ENCODE measurements at places on chromosomes 5 and 9.

GRCh38 chr5:89421035-89421434 lies 538.1 kb upstream of the MEF2C start:
- no peak for DNase-seq

GRCh38 chr9:75289332-75289731 lies 201.0 kb downstream of the OSTF1 start:
- no peak for DNase-seq

GRCh38 chr9:129336130-129336528 lies 158.1 kb upstream of the IER5L start:
- no peak for DNase-seq

- no peak for DNase-seq
Measured at GRCh38 chr5:127988146-127988760, 95.3 kb upstream of the SLC12A2 start.

GRCh38 chr5:175353926-175354325 lies 90.1 kb downstream of the DRD1 start:
- DNase-seq, result no peak

- no peak for DNase-seq
Measured at GRCh38 chr5:159972538-159973362, 36.2 kb upstream of the TTC1 start.

DNA sequence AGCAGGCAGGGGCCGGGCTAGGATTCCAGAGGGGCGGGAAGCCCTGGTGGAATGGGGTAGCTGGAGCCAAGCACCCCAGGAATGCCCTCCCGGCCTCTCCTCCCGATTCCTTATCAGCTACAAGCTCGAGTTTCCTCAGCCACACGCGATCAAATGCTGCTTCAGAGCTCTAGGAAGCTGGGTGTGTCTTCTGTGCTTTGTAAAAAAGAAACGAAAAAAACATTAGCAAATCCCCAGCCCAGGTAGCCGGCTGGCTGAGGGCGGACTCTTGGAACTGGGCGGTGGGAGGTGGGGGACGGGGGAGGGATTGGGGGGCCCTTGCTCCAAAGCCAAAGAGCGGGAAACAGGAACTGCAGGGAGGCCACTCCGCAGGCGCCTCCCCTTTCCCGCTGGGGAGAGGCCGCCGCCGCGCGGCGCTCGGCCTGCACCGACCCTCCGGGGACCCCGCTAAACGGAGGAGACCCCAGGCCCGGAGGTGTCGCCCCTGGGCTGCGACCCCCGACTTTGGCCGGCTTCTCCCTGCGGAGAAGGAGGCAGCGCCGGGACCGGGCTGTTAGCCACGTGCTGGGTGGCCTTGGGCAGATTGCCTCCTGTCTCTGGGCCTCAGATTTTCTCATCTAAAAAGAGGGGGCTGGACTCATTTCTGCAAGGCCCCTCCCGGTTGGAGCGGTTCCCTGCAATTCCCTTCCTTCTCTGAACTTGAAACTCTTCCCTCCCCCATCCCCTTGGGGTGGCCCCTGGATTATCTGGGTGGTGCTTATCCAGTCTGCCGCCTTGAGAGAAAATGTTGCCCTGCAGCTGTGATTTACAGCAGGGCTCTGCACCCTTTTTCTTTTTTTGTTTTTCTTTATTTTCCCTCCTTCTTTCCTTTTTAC lies 40.9 kb upstream of the FABP6 start:
- DNase-seq, result no peak

DNA sequence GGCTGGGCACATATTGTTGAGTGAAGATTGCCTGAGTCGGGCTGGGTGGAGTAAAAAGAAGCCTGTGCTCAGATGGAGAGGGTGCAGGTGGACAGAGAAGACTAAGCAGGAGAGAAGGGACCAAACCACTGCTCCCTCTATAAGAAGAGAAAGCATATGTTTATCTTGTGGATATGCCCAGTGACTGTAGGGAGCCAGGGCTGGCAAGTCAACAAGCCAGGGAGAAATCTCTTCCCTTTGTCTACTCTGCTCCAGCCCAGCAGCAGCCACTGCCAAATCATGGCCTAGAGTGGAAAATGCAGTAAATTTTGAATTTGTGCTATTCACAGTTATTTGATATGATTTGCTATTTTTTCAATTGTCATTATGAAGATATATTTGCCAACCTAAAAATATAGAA lies 33.2 kb upstream of the TRIM36 start:
- DNase-seq, result no peak

DNA sequence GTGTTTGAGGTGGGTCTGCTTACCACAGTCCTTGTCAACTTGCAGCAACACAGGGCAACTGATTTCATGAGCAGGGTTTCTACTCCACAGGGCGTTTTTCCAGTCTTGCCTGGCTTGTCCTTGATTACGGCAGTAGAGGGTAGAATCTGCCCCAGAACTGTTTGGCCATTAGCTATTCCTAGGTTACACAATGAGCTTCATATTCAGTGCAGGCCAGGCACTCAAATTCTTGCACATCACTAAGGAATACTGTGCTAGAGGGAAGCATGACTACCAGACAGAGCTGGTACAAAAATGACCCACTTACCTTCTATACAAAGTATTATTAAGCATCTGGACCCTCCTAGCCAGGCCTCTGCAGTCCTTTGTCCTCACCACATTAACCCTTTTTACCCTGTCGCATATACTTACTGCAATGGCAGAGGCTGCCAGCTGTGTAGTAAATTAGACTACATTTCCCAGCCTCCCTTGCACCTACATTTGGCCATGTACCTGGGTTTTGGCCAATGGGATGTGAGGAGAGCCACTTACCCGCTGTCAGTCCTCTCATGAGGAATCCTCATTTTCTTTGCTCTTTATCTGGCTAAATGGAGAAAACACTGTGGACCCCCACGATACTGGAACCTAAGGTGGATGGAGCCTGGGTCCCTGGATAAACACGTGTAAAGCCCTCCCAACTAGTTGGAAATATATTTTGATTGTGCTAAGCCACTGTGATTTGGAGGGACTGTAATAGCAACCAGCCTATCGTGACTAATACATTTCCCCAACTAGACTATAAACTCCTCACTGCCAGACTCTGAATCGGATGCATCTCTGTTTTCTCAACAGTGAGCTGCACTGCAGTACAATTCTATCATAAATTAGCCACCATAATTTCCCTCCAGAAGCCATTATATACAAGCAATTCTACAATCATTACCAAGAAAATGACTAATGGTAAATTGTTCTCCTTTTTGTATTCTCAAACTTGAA lies 218.7 kb downstream of the GLIS3 start:
- DNase-seq, result no peak

DNA sequence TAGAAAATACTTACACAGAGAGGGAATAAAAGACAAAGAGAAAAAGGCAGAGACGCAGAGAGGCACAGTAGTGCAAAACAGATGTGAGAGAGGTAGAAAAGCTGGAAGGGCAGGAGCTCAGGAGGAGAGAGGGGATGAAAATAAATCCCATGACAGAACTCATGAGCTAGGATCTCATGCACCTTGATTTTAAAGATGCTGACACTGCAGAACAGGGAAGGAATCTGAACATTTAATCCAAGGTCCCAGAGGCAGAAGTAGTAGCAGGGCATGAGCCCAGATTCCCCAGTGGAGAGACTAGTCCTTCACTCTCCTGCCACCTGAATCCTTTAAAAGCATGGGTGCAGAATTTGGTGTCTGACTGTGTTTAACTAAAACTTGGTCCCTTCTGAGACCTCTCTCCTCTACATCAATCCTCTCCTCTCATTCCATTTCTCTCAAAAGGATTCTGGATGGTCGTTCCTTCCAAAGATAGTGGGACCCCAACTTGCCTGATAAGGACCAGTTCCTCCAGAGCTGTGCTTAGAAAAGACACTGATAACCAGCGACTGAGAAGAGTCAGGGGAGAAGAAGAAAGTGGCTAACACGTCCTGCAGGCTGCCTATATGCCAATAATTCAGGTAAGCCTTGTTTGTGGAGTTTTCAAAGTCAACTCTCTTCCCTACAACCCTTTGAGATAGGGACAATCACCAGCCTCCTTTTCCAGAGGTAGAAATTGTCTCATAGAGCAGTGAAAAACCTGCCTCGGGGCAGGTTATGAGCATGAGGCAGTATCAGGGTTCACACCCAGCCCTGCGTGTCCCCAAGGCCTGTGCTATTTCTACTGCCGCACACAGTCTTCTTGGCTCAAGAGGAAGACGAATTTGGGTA lies 203.2 kb upstream of the TRIM32 start:
- no peak for DNase-seq

GRCh38 chr5:140236891-140237598 lies 62.1 kb downstream of the CYSTM1 start:
- no peak for DNase-seq

GRCh38 chr5:87007737-87008136 lies 259.9 kb upstream of the RASA1 start:
- no peak for DNase-seq

GRCh38 chr9:15999422-16000339 lies 446.8 kb downstream of the CCDC171 start:
- DNase-seq, result no peak

- no peak for DNase-seq
Measured at GRCh38 chr9:95971815-95972214, 96.3 kb downstream of the ERCC6L2 start.

- no peak for DNase-seq
Measured at GRCh38 chr9:36609306-36609705, 36.6 kb downstream of the MELK start.

GRCh38 chr9:89972535-89972934 lies 367.7 kb downstream of the GADD45G start:
- no peak for DNase-seq

- no peak for DNase-seq
Measured at GRCh38 chr9:107059220-107059619, 196.3 kb downstream of the ZNF462 start.

GRCh38 chr9:125260561-125260960 lies 1.1 kb upstream of the GAPVD1 start:
- no peak for DNase-seq

GRCh38 chr9:96008502-96009222 lies 133.2 kb downstream of the ERCC6L2 start:
- DNase-seq, result no peak

DNA sequence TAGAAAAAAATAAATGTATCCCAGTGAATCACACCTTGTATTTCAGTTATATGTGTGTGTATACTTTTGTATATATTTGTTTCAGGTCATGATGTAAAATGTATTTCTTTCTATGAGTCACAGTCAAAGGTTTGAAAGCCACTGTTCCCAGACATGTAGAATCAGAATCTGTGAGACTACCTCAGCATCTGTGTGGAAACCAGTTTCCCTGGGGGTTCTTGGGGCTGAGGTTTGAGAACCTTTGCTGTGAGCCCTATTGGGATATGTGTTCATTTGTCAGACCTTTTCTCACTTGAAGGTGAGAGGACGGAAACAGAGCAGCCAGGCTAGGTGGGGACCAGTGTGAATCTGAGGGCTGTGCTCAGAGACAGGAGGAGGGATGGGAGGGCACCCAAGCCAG lies 78.7 kb upstream of the SAP30L start:
- no peak for DNase-seq

DNA sequence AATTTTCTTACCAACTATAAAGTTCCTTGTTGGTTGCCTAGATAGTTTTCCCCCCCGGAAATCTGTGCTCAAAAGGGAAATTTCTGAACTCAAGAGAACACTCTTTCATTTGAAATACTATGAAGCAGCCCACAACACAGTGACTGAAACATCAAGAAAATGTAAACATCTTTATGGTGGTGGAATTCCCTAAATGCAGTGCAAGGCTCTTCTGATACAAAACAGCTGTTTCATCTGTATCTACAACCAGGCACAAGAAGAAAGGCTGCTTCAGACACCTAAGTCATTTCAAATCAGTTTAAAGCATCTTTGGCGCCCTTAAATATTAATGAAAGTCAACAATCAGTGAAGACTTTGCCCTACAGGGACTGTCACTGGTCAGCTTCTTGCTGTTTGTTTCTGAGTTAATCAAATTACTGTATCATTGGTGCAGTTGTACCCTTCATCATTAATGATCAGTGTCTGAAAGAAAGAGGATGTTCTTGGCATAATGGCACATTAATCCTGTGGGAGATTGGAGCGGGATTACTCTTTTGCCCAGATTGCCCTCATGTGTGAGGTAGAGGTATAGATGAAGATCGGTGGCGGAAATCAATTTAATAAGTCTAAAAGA lies 947.0 kb downstream of the NR2F1-AS1 start:
- no peak for DNase-seq

GRCh38 chr9:108956631-108957026 lies 22.4 kb downstream of the ABITRAM start:
- no peak for DNase-seq

- DNase-seq, result no peak
Measured at GRCh38 chr5:139188558-139189270, 9.5 kb downstream of the SIL1 start.

DNA sequence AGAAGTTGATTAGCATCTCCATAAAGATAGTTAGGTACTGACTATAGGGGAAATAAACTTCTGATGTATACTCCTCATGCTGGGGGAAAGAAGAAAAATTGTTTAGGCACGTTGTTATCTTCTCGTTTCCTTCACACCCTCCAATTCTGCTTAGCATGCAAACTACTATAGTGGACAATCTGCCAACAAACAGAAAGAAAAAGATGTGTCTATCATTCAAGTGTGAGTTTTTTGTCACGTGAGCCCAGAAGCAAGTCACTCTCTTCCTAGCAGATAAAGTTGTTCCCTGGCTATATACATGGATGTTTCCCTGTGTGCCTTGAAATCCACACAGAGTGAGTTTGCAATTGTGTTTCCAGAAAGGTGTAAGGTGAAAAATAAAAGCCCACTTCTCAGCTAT lies 318.4 kb downstream of the CWC27 start:
- no peak for DNase-seq

DNA sequence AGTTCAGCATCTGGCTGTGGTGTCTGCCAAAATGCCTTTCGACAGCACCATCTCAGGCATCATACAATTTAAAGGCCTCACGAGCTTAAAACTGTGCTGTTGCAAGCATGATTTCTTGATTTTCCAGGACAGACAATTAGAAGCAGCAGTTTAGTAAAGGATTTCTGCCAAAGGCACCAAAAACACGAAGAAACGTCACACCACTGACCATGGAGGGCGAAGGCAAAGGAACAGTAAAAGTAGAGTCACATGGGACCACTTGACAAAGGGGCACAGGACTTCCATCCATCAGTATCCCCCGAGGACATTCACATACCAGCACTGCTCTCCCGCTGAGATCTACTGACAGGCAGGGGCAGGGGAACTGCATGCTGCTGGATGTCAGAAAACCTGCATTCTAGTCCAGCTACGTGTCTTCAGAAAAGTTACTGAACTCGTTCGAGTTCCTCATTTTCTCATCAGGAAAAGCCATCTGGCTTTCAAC lies 70.4 kb upstream of the FBXW11 start:
- no peak for DNase-seq

GRCh38 chr5:90182726-90183125 lies 226.8 kb downstream of the CETN3 start:
- DNase-seq, result no peak

- DNase-seq, result no peak
Measured at GRCh38 chr5:150112201-150113046, 26.1 kb upstream of the CSF1R start.

DNA sequence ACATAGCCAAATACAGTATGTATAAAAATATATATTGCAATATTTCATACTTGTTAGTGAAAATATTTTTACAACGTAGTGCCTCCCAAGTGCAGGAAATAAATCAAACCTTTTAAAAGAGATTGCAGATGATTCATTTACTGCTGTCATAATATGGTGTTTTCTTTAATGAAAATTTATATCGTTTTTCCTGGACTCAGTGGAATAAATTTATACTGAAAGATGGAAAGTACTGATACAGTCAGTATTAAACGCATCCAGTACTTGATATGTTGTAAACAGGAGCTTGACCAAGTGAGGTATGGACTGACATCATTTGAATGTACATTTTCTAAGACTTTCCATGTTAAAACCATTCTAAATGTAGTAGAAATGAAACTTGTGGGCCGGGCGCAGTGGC lies 143.4 kb upstream of the ZNF608 start:
- no peak for DNase-seq
